Caki2 (cell line): ENCODE measurements at places on chromosomes 1 and 21.

DNA sequence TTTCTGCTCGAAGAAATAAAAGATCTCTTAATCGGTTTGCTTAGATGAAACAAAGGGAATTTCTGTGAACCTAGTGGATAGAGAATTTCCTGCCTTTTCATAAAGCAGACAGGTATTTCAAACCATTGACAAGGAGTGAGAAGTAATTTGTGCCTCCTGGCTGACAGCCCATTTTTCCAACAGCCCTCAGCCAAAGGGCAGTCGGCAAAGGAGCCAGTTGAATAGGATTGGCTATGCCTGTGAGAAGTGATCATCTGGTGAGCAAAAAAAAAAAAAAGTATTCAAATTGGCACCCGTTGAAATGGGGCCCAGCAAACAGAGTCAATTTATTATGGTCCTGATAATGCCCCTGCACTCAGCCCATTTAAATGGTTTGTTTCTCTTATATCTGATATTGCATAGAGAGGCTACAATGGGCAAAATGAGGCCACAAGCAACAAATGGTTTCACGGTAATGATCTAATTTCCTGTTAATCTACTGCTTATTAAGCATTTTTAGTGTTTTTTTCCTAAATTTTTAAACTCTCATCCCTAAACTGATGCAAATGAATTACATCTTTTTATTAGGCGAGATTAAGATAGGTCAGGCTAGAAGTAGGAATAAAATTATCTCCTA is 477.5 kb downstream of the NUF2 start:
- DNase-seq, result no peak

GRCh38 chr1:51324251-51325010 is 5.9 kb downstream of the TTC39A start:
- peak; percentile 46 for DNase-seq

DNA sequence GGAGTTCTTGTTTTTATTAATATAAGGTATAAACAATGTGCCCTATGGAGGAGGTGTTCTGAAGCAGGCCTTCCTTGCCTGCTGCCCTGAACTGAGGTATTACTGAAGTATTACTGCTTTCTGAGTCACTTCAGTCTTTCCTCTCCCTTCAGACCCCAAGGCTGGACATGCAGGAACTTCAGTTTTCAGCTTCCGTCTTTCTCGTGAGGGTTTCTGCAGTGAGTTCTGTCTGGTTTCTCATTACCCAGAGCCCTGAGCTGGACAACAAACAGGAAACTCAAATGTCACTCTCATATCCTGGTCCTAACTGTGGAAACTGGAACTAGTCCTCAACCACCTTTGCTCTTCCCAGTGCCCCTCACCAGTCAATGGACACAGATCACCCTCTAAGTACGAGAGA is 46.8 kb downstream of the ELAVL4 start:
- no peak for DNase-seq

DNA sequence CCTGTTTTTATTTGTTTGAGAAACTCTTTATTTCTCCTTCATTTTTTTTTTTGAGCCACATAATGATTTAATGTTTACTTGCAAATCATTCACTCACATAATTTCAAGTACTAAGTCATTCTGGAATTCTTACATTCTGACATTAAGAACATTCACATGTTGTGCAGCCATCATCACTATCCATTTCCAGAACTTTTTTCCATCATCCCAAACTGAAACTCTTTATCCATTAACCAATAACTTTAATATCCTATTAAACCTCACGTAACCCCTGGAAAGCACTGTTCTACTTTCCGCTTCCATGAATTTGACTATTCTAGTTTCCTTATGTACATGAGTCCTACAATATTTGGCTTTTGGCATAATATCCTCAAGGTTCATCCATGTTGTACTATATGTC is 52.5 kb upstream of the TEKT2 start:
- DNase-seq, result no peak

- DNase-seq, result no peak
These were observed 230.9 kb downstream of the LTN1 start for GRCh38 chr21:28761674-28762356.

DNA sequence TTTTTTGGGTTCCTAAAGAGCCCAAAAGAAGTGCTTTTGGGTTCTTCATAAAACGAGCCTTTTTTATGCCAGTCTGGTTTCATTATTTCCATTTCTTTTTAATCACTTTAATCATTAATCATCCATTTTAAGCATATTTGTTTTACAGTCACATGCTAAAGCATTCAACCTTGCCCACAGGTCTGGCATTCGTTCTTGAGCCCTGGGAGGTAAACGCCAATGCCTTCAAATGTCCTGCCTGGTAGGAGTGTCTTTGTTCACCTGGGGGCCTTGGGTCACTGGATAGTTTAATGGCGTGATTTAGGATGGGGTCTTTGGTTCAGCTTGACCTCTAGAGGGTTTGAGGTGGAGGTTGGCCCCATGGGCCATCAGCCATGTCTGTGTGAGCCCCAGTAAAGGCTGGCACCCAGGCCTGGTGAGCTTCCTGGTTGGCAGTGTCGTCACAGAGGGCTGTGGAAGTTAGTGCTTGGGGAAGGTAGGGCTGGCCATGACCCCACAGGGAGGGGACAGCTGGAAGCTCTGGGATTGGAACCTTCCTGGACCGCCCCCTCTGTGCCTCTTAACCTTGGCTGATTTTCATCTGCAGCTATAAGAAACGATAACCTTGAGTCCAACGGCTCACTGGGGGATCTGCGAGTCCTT is 20.2 kb downstream of the C1orf174 start:
- no peak for DNase-seq

DNA sequence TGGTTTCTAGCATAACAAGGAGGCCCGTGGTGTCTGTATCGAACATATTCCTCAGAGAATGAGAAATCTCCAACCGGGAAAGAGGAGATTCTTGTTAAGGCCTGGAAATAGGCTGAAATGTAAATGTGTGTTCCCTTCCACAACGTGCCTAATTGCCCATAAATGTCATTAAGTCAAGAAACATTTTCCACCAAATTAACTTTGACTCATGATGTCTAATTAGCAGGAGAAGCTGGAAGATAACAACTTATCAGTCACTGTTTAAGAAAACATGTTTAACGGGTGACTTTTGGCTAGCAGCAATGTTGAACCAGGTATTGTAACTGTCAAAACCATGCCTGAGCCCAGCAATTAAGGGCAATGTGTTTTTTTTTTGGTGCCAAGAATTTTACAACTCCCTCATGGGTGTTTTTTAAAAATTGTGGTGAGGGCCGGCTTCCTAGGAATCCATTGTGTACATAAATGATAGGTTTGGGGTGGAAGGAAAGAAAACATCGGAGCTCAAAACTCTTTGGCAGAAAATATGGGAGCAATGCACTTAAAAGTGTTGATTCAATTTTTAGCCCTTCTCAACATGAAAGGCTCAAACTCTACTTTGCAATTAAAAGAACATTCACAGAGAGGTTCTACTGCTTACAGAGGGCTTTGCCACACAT is 67.0 kb downstream of the OLIG1 start:
- no peak for DNase-seq

DNA sequence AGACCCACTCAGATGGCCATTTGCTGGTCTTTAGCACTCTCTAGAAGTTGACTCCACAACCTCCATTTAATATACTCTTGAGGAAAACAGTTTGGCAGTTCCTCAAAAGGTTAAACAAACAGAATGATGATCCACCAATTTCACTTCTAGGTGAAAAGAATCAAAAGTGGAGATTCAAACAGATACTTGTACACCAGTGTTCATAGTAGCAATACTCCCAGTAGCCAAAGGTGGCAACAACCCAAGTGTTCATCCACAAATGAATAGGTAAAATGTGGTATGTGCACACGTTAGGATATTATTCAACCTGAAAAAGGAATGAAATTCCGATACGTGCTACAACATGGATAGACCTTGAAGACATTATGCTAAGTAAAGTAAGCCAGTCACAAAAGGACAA is 6.3 kb downstream of the PRCC start:
- DNase-seq, result no peak

DNA sequence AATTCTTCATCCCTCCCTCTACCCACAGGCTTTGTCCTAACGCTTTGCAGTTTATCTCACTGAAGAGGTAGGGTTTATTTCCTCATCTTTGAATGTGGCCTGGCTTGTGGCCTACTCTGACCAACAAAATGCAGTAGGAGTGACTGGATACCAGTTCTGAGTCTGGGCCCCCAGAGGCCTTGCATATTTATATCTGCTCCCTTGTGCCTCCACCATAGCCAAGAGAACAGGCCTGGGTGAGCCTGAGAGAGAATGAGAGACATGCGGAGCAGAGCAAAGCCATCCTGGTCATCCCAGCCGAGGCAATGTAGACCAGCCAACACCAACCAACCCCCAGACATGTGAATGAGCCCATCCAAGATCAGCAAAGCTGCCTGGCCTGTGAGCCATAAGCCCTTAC is 30.3 kb downstream of the SMIM12 start:
- DNase-seq, result no peak

- DNase-seq, result no peak
These were observed 12.2 kb upstream of the TCEA3 start for GRCh38 chr1:23436520-23437354.

- no peak for DNase-seq
These were observed 26.6 kb upstream of the ZNF281 start for GRCh38 chr1:200436436-200436835.

DNA sequence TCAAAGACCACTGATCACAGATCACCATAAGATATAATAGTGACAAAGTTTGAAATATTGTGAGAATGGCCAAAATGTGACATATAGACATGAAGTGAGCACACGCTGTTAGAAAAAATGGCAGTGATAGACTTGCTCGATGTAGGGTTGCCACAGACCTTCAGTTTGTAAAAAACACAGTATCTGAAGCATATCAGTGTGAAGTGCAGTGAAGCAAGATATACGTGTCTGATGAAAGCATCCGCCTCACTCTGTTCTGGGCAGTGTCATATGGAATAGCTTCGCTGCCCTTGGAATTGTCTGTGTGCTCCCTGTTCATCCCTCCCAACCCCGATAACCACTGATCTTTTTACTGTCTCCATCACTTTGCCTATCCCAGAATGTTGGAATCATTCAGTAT is 50.7 kb downstream of the GALNT2 start:
- no peak for DNase-seq

DNA sequence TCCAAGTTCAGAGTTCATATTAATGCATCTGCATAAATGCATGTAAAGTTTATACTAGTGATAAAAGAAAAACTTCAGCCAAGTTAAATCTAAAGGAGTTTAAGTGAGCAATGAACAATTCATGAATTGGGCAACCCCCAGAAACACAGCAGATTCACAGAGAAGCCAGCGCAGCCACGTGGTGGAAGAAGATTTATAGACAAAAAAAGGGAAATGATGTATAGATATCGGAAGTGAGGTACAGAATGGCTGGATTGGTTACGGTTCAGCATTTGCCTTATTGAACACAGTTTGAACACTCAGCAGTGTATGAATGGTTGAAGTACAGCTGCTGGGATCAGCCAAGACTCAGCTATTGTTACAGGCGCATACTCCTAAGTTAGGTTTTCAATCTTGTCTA is 5.7 kb downstream of the AK5 start:
- DNase-seq, result no peak

DNA sequence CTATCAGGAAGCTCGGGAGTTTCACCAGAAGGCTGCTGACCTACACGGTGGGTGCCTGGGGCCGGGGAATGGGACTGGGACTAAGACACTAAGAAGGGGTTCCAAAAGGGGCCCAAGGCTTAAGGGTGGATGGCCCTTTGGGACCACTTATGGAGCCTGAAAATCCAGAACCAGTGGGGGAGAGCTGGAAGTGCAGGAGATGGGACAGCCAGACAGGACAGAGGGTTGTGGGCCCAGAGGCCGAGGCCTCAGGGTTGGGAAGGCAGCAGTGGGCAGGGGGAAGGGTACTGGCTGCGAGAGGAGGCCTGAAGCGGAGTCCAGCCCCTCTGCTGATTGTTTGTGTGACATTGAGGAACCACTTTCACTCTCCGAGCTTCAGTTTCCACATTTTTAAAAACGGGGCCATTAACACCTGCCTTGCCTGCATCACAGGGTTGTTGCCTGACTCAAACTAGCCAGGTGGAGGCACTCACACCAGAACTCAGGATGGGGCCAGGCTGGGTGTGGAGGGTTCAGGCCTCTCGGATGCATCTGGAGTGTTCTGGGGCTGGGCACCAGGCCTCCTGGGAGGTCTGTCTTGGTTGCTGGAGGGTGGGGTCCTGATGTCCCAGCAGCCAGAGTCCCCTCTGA is 3.0 kb downstream of the TTC24 start:
- DNase-seq, result no peak

GRCh38 chr1:40575336-40575735 is 43.9 kb downstream of the ZNF684 start:
- no peak for DNase-seq
